ENCODE measurements at places on chromosomes 3 and 15.

GRCh38 chr3:152281133-152281713 lies 12.5 kb downstream of the MBNL1 start:
- no peak for DNase-seq

DNA sequence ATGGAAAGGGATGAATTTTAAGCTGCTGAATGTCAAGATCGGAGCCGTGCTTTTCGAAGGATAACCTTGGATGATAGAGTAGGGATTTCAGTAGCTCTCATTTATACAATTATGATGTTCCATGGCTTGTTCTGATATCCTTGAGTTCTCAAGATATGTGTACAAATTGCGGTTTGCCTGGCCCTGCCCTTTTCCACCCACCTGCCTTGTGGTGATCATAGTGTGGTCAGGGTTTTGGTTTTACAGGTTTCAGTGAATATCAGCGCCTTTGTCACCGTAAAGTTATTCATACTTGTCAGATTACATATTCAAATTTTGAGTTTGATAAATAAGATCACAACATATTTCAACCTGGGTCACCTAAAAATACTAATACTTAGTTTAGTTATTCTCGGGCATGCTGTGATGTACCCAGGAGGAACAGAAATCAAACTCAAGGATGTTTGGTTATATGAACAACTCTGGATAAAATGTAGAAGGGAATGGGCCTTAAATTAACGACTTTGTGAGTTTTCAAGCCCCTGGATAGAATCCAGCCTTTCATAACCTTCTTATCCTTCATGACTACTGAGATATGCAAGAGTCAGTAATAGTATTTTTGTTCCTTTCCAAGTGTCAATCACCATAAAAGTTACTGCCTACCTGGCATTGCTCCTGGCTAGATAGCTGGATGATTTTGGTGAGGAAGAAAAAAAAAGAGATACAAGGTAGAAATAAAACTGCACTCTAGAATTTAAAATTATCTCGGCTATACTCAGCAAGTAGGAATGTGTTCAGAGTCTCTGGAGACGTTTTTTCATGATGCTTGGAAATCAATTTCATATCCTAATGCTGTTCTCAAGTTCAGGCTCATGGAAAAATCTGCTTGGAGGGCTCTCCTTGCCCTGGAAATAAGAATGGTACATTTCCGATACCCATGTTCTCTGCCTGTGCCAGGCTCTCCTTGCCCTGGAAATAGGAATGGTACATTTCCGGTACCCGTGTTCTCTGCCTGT lies 209.2 kb upstream of the TPRG1 start:
- DNase-seq = no peak

GRCh38 chr3:142886940-142887339 lies 1.9 kb downstream of the PCOLCE2 start:
- no peak for DNase-seq

GRCh38 chr15:42239528-42240182 lies 31.6 kb upstream of the VPS39 start:
- no peak for DNase-seq

GRCh38 chr3:71316066-71316777 lies 267.3 kb downstream of the FOXP1 start:
- no peak for DNase-seq

DNA sequence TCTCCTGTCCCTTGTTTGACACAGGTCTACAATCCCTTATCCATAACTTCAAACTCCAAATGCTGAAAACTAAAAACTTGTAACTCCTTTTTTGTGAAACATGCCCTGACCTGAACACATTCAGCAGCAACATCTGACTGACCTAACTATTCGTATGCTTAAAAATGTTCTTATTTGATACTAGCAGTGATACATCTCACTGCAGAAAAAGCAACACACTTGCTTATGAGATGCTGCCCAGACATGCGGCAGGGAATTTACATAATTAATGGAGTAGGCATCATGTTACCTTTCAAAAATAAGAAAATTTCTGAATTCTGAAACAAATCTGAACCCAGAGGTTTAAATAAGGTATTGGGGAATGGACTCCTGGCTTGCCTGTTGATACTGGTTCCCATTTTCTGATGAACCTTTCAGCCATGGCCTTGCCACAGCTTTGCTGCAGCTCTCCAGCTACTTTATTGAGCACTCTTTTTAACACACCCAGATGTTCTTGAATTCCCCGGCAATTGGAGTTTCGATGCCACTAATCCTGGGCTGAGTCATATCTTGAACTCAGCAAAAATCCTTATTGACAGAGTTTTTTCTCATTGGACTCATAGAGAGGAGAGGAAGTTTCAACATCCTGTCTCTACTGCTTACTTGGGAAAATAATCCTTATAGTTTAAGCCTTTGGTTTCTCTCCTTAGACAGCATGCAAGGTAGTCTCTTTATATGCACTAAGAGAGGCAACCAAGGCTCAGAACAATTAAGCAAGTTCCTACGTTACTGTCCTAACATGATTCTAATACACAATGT lies 296.6 kb upstream of the LMCD1 start:
- DNase-seq = no peak

- DNase-seq = no peak
These were observed 9.7 kb upstream of the PCOLCE2 start for GRCh38 chr3:142898346-142899213.
